ENCODE measurements at places on chromosomes 16 and 17.

DNA sequence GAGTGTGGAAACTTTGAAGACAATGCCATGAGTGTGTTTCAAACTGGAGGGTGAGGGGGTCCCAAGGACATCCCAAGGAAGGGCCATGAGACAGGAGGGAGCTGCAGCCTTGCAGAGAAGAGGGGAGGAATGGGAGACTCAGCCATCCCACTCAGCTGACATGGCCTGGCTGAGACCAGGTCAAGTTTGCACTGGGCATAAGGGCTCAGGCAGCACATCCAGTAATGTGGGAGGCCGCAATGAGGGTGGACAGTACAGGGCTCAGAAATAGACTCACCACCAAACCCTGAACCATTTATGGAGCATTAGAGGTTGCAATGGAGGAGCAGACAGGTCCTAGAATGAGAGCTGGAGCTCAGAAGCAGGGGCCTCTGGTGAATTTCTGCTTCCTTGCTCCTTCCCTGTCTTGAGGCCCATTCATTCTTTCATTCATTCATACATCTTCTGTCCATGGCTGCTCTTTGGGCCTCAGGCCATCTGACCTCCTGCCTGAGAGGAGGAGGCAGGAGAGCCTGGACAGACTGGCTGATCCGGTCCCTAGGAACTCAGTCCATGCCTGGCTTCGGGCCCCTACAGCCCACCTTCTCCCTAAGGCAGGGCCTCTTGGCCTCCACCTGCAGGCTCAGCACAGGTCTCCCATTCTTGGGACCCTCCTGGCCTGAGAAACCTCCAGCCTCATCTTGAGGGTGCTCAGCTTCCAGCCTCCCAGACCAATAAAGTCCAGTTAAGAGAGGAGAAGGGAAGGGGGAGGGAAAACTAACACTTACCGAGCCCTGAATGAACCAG is 70.5 kb upstream of the CDH5 start:
- DNase-seq: no peak

- no peak for DNase-seq
Measured at GRCh38 chr17:8080208-8080798, 7.2 kb downstream of the ALOX12B start.

GRCh38 chr17:9218064-9218635 is 196.8 kb downstream of the NTN1 start:
- no peak for DNase-seq

DNA sequence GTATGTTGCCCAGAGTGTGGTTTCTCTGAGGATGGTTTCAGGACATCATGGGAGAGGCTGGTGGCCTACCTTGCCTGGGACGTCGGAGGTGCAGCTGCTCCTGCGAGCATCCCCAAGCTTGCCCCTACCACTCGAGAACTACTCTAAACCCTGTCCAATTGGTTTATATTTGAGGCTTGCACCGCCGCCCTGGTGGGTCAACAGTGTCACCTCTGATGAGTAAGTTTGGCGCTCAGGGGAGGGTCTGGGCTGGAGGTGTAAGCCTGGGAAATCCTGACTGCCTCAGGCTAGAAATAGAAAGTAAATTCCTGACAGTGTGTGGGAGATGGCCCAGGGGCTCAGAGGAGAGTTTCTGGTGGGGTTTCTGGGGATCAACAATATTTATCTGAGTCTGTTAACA is 48.2 kb downstream of the CCDC42 start:
- DNase-seq: no peak

DNA sequence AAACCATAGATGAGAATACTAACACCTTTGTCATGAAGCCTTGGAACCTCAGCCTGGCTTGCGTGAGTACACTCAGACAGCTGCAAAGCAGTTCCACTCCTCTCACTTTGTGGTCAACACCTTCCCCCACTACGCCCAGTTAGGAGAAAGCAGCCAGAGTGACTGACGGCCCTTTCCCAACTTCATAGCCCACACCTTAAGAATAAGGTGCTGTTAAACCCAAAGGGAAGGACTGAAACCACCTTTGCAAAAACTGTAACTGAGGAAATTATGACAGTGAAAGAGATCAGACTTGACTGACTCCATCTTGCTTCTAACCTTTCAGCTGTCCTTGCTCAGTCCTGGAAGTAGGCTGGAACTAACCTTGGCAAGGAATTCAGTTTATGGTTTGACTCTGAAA is 13.7 kb downstream of the N4BP1 start:
- peak; percentile 39 for DNase-seq

GRCh38 chr16:75244844-75245758 is 6.3 kb downstream of the BCAR1 start:
- DNase-seq: no peak

DNA sequence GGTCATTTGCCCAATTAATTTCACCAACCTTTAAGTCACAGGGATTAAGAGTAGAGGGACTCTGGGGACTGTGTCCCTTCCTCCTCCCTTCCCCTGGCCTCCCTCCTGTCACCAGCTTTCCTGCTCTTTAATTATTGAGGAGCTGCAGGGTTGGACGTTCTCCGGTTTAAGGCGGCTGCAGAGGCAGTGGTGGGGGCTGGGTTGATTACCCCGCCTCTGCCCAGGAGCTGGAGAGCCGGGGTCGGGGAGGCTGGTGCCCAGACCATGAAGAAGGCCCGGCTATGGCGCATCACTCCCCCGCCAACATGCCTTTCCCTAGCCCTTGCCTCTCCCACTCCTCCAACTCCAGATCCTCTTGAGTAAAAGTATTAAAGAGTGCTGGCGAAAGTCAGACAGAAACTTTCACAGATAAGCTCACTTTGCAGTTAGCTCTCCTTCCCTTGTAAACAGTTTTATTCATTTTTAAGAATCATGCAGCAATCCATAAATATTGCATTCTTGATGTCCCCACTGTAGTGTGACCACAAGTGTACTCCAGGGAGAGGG is 1.1 kb upstream of the FOXJ1 start:
- DNase-seq: no peak

GRCh38 chr16:4249530-4250308 is 7.8 kb upstream of the SRL start:
- no peak for DNase-seq

GRCh38 chr17:5381542-5381941 is 37.9 kb downstream of the NUP88 start:
- no peak for DNase-seq

GRCh38 chr16:88379694-88380040 is 3.1 kb upstream of the ZNF469 start:
- DNase-seq: no peak

DNA sequence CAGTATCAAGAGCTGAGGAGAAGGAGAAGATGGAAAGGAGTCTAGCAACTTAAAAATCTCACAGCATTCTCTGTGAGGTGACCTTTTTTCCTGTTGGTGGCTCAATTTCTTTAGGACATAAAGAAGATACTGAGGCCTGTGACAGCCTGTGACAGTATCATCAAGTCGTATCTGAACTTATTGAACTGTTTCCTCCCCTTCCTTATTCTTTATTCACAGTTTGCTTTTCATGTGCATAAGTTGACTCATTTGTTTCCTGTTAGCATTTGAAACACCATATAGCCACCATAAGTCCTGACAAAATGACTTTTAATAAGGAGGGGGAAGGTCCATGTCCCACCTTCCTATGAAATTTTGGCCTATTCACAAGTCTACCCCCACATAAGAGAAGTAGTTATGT is 8.9 kb downstream of the UNK start:
- no peak for DNase-seq

DNA sequence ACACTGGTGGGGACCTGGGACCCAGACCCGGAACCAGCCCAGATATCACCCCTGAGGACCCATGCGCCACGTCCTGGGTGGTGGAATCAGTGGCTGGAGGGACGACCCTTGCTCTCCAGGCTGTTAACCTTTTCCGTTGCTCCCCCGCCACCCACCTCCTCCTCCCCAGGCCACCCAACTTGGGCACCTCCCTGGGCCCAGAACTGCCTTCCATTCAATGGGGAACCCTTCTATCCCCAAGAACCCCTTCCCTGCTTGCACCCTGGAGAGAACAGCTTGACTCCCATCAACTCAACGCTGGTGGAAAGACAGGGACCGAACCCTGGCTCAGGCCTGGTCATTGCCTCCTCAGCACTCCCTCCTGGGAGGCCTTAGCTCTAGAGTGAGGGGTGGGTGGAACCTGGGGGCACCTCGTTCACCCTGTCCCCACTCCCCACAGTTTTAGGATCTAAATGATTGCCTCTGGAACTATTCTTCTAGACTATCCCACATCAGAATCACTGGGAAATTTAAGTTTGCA is 5.7 kb upstream of the IL32 start:
- DNase-seq: no peak

GRCh38 chr17:7207120-7208001 is 12.3 kb downstream of the DLG4 start:
- no peak for DNase-seq

DNA sequence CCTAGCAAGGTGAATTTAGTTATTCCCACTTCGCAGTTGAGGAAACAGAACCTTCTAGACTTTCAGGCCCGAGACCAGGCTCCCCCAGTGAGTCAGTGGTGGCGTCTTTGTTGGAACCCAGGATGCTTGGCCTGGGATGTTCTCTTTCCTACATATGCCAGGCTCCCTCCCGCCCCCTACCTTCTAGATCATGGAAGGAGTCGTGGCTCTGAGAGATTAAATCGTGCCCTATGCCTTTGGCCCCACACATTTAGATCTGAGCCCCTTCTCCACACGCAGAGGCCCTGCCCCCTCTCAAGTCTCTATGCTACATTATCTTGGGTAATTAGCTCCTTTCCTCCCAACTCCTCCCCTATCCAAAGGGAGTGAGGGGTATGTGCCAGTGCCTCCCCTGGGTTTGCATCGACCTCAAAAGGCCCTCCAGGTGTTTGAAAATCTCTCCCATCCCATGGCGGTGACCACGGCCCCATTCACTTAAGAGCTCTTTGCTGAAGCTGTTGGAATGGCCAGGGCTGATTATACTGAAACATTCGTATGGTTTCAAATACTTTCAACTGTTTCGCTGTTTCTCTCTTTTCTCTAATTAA is 3.0 kb downstream of the NGFR start:
- no peak for DNase-seq

DNA sequence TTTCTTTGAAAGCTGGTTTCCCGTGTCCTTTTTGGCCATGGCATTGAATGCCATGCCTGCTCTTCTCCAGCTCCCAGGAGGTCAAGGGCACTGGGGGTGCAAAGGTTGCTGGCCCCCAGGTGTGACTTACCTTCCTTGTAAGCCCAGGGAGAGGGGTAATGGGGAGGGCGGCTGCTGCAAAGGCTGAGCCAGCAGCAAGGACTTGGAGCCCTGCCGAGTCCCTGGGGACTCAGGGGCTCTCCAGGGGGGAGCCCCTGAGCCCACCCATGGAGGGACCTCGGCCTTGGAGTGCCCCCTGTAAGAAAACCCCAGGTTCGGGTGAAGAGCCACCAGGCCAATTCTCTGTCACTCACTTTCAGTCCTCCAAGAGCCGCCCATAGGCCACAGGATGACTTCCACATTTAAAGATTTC is 5.9 kb upstream of the CCL22 start:
- DNase-seq: no peak

DNA sequence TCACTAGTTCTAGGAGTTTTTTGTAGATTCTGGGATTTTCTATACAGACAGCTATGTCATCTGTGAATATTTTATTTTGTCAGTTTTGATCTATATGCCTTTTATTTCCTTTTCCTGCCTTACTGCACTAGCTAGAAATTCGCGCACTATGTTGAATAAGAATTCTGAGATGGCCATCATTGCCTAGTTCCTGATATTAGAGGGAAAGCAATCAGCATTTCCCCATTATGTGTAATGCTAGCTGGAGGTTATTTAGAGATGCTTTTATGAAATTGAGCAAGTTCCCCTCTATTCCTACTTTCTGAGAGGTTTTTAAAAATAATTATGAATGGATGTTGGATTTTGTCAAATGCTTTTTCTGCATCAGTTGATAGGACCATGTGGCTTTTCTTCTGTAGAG is 23.8 kb downstream of the MPRIP start:
- DNase-seq: no peak

- no peak for DNase-seq
Measured at GRCh38 chr16:35308674-35309073, 1849.3 kb downstream of the TP53TG3F start.

DNA sequence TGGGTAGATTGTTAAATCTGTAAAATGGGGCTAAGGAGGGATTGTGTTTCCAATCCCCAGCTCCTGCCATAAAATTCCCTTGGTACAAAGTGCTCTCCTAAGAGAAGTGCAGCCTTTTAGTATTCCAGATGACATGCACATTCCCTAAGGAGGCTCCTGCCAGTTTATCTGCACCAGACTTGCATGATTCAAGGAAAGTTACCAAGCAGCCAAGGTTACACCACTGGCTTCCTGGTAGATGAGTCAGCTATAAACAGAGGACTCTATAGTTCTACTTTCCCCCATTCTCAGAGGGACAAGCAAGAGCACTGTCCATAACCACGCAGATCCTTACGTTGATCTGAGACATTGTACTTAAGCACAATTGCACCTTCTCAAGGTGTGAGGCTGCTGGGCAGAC is 1.9 kb downstream of the CALB2 start:
- DNase-seq: no peak

GRCh38 chr17:21010705-21011596 is 31.9 kb downstream of the USP22 start:
- DNase-seq: no peak

Data from CD4-positive, alpha-beta T cell treated with Interleukin-17A for 1 hour (primary cell).